Pulmonary artery endothelial cell (primary cell): ENCODE measurements at places on chromosomes 1 and 21.
A peak's percentile ranks its signal among the peaks of the same experiment; 100 is the strongest.

DNA sequence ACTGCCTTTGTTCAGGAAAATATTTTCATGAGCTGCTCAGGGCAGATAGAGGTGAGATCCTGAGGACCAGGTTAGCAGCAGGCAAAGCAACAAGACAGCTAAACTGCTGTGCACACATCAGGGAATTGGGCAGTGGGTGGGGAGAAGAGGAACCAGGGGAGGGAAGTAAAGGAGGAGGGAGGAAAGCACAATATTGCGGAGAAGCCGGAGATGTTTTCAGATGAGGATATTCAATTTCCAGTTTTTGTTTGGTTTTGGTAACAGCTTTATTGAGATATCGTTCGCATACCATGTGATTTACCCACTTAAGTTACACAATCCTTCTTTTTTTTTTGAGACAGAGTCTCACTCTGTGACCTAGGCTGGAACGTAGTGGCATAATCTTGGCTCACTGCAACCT is 34.5 kb downstream of the EPHA10 start:
- no peak for DNase-seq

DNA sequence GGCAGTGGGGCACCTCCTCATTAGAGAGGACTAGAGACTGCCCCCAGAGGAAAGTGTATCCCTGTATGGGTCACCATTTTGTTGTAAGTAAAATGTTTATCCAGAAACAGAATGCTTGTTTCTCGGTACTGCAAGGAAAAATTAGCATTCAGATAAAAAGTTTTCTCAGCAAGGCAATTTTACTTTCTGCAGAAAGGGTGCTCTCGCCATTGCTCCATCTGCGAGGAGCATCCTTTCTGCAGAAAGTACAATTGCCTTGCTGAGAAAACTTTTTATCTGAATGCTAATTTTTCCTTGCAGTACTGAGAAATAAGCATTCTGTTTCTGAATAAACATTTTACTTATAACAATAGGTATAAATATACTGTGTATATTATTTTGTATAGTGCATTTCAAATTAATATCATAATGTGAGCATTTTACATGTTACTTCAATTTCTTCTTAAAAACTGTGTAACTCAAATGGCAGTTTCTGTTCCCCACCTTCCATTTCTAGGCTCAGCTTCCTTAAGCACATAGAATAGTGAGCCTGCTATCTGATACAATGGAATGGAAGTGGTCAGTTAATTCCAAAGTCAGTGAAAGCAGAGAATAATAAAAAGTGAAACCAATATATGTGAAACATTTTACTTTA is 76.5 kb upstream of the DESI2 start:
- DNase-seq, result no peak

DNA sequence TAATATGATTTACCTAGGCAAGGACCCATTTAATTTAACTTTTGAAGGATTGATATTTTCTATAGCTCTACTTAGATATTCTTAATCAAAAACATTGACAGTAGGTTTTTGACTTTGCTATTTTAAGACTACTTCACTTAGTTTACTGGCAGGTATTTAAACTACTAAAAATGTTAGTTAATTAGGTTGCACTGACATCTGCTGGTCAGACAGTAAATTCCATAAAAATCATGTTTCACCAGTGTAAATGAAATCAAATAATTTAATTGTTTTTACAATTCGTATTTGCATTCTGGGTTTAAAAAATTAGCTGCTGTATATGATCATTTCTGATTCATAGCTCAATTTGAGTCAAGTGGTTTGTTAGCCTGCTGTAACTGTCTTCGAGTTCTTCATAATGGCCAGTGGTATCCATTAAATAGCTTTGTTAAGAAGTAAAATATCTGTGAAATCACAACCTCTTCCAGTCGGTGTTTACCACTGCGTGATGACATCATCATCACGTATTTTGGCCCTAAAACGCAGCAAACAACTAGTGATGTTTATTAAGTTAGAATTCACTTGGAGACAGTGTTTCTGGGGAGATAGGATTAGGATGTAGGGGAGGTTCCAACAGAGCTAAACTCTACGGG is 26.2 kb downstream of the EXTL2 start:
- DNase-seq, result peak; percentile 39

GRCh38 chr1:201504799-201505502 is 2.0 kb downstream of the CSRP1 start:
- no peak for DNase-seq

DNA sequence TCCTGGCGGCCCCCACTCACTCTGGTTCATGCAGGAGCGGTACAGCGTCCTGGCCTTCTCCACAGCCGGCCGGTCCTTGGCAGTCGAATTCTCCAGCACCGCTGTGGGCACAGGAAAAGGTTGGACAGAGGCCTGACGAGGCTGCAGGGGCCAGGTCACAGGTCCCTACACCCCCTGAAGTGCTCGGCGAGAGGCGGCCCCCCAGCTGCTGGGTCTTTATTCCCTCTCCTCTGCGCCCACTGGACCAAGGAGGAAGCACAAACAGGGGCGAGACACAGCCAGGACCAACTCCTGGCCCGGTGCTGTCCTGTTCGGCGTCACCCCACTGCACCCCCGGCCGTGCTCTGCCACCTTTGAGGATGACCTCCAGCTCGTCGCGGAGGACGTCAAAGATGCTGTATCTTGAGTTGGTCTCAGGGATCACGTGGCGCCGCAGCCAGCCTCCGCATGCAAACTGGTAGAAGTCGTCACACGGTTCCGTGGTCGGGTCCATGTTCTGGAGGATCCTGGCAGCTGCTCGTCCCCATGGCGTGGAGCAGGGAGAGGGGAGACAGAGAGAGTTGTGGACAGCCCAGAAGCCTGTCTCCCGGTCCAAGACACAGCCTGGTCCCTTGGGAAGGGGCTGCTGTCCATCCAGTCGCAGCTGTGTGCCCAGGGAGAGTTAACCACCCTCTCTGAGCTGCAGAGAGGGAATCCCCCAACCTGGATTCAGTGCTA is 22.9 kb downstream of the PRXL2B start:
- DNase-seq, result no peak

DNA sequence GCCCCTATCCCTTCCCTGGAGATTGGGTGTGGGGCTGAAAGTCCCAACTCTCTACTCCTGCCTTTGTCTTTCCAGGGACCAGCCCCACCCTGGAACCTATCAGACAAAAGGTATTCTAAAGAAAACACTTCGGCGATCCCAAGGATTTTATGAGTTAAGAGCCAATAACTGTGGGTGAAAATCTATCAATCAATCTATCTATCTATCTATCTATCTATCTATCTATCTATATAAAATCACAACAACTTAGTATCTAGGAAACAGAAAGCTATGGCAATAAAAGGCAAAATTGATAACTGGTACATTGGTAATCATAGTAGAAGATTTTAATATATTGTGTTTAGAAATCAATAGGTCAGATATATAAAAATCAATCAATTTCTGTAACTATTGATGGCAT is 22.9 kb downstream of the TRIM11 start:
- no peak for DNase-seq
